Suppressor macrophage treated with lipopolysaccharide for 1 hour (primary cell): ENCODE measurements at places on chromosomes 5 and 9.

- no peak for DNase-seq
These were observed 503.8 kb downstream of the IRX1 start for GRCh38 chr5:4099386-4099785.

GRCh38 chr9:110898866-110899265, 139.4 kb downstream of the LPAR1 start:
- no peak for DNase-seq

GRCh38 chr9:95286151-95286550, 31.4 kb downstream of the FANCC start:
- DNase-seq = no peak

GRCh38 chr5:67358186-67358585, 161.6 kb upstream of the CD180 start:
- no peak for DNase-seq

DNA sequence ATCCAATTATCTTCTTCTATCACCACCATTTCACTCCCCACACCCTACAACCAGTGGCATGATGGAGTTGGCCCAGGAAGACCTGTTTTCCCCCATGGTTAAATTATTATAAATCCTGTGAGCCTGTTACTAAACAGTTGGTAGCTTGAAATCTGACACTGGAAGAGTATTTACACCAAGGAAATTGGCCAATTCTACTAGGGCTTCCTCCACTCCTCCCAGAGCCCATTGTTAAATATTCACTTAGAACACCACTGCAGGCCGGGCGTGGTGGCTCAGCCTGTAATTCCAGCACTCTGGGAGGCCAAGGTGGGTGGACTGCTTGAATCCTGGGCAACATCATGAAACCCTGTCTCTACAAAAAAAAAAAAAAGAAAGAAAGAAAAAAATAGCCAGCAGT, 32.4 kb upstream of the CKS2 start:
- DNase-seq = no peak

- DNase-seq = no peak
These were observed 46.0 kb downstream of the ALDH1A1 start for GRCh38 chr9:72906810-72907209.

DNA sequence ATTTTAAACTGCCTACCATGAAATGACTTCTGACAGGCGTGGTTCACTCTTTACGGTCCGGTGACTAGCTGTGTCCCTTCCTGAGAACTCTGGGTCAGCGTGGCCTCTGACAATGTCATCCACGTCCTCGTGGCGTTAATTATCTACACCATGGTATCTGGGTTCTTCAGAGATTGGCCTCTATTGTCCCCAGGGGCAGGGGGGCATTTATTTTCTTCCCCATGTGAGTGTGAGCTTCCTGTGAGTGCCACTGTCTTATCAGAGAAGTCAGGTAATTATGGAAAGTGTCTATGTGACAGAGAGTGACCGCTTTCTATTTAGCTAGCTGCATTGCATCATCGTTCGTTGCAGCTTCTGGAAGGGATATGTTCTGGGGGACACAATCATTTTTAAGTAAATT, 77.2 kb downstream of the FBXL7 start:
- no peak for DNase-seq

- DNase-seq = no peak
These were observed 208.8 kb downstream of the DNAH5 start for GRCh38 chr5:13735691-13736090.

DNA sequence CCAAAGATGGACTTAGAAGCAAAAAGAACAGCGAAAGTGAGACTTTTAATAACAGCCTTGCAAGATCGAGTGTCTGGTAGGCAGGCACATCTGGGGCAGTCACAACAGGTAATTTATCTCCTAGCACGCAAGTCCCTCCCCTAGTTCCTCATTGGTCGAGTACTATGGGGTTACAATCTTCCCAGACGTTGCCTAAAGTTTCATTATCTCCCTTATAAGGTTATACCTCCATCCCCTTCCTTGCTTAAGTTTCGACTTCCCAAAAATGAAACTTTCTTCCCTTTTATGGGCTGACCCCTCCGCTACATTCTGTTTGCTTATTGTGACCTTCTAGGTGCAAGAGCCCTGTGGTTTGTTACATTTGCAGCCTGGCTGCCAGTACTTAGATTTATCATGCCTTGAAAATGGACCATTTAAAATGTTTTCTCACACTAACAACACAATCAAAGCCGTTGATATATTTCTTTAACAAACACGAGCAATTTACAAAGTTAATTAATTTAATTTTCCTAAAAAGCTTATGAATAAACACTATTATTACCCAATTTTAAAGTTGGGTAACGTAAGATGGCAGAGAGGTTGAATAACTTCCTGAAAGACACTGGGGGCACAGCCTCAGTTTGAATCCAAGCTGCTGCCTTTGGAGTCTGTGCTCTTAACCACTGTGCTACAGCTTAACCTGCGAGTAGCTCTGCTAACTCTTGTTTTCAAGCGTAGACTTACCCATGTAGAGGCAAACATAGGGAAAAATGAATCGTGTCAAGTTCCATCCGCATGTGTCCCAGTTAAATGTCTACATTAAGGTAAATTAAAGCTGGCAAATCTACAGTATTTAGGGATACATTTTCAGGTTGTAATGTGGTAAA, 91.7 kb downstream of the EDIL3 start:
- DNase-seq = peak; percentile 18

GRCh38 chr5:15475367-15475766, 24.6 kb upstream of the FBXL7 start:
- no peak for DNase-seq

- DNase-seq = no peak
These were observed 21.9 kb downstream of the ABITRAM start for GRCh38 chr9:108956022-108956630.

- DNase-seq = no peak
These were observed 14.2 kb downstream of the AHRR start for GRCh38 chr5:335740-336038.

- no peak for DNase-seq
These were observed 182.7 kb downstream of the SPATA31D1 start for GRCh38 chr9:82171271-82171670.

- DNase-seq = no peak
These were observed 4.2 kb downstream of the NINJ1 start for GRCh38 chr9:93129691-93130500.

DNA sequence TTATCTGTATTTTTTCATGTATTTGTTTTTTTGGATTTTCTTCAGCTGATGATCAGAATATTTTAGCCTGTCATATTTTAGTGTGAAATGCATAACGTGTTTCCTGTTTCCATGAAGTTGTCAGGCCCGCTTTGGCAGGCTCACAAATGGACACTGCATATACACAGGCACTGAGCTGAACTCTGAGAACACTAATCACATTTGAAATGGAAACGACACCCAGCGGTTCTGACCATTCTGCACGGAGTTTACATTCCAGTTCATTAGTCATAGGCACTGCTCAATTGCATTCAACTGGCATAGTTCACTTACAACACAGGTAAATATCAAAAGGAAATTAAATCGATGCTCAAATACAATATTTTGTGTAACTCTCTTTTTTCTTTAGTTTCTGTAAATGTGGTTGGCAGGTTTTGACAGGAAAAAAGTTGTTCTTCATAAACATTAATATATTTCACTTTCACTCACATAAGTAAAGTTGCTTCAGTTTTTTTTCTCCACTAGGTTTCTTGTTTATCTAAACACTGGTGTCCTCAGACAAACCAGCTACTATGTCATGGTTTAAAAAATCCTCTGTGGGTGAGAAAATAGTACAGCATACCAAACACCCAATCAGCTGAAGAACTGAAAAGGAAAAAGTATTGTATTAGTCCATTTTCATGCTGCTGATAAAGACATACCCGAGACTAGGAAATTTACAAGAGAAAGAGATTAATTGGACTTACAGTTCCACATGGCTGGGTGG, 559.0 kb upstream of the DAP start:
- no peak for DNase-seq

DNA sequence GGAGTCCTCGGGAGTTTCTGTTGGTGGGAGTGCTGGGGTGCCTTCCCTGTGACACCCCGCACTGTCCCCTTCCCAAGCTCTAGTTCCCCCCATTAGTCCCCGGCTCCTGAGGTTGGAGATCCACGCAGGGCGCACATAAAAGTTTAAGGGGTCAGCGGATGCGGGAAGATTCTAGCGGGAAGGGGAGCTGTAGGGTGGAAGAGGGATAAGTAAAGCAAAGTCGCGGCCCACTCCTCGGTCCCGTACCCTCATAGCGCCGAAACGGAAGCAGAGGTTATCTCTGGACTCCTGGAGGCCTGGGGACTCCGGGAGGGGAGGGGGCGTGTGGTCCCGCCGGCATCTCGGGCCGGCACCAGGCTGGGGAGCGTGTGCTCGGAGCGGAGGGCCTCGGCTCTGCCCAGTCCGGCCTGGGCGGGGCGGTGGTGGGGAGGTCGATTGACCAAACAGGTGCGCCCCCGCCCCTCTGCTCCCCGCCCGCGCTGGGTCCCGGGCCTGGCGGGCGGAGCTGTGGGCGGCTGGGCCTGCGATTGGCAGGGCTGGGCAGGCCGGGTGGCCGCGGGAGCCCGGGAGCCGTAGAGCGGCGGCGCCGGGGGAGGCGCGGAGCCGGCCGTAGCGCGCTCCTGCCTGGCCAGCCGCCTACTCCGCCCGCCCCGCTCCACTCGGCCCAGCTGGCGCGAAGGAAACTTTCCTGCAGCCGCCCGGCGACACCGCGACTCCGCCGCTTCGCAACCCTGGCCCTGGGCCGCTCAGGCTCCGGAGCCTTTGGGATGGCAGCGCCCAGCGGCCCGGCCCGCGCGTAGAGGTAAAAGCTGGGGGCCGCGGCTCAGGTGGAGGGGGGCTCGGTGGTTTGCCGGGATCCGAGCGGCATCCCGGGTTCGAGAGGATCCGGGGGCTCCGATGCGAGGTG, 52.2 kb upstream of the DAB2IP start:
- peak; percentile 49 for DNase-seq

DNA sequence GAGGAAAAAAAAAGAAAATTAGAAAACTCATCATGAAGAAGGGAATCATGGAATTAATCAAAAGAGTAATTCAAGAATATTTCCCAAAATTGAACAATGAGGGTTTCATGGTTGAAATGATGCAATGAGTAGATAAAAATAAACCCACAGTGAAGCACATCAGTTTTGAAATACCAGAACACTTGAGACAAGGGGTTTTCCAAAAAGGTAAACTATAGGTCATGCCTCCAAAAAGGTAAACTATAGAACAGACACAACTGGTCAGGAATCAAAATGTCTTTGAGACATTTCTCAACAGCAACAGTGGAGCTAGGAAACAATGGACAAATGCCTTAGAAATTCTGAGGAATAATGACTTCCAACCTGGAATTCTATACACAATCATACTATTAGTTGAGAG, 60.2 kb upstream of the PCSK5 start:
- DNase-seq = no peak
